ENCODE measurements at places on chromosomes 12 and 14.

DNA sequence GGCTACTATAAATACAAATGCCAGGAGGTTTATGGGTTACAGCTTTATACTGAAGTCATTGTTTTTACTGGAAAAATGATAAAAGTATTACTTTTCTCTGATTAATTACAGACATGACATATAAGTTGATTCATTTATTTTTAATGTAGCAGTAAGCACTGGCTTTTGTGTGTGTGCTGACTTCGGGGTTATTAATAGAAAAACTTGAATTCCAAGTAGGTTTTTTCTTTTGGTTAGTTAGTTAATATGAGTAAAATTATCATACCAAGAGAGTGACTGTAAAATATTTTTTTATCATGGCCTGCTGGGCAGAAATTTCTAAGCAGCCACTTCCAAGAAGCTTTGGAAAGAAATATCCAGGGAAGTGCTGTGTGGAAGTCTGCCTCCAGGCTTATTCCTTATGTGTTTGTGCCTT lies 56.4 kb downstream of the IFT81 start:
- DNase-seq = peak; percentile 81

- no peak for DNase-seq
Observed at GRCh38 chr12:5758347-5758746, 186.7 kb downstream of the ANO2 start.

- DNase-seq = no peak
Observed at GRCh38 chr14:104598039-104598909, 6.3 kb downstream of the TMEM179 start.

- DNase-seq = peak; percentile 10
Observed at GRCh38 chr14:49173765-49174373, 412.3 kb downstream of the RPS29 start.

DNA sequence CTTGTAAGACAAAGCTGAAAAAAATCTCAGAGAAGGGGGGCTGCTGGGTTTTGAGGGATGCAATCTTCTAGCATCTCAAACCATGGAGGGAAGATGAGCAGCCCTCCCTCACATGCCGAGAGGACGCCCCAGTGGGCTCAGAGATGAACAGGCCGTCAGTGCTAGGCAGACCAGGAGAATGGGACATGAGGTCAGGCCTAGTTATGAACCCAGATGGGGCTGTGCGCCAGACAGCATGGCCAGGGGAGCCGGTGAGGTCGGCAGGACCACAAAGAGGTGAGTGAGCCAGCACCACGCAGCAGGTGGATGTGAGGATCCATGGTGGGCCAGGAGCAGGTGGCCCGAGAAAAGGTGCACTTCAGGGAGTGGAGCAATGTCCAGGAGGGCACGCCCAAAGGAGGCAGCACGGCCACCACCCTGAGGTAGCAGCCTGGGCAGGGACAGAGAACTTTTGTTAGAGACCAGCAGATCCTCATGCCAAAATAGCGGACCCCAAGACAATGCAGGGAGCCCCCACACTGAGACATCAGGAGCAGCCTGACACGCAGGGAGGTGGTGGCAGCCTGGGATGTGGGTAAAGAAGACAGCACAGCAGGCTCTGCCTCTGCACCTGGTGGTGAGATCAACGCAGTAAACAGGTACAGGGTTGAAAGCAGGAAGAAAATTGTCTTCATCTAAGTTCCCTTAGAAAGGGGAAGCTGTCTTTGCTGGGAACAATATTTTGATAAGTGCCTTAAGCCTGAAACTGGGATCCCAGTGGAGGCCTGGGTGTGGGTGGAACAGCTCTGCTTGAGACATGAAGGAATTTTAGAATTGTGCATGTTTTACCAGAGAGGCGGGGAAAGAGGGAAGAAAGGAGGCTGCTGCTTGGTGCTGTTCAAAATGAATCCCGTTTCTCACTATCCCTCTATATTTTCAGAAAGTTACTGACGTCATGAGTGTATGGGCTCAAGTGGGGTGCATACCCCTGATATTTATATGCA lies 17.8 kb upstream of the MCRS1 start:
- no peak for DNase-seq

DNA sequence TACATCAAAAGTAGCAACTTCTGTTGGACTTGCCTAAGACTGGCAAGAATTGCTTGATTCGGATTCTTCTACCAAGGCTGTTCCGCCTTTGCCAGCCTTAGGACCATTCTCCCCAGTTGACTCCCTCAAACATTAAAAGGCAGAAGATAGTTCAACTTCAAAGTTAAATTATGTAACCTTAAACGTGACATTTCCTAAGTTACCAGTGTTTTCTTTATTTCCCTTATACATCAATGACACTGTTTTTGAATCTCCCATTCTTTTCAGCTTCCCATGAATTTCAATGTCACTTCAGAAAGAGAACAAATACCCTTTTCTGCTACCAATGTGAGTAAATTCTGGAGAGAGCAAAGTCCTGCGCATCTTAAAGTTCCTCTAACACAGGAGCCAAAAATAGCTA lies 25.2 kb downstream of the CAPRIN2 start:
- no peak for DNase-seq

Measured in AG09309 (cell line).